ENCODE measurements at places on chromosomes 7 and 10. TPM values are rescaled to one million over a fixed set of nuclear protein-coding genes. Genes with fewer than 3 reads are reported as not detected.

PDGFA gene
- total RNA-seq: 2.5 TPM

PVRIG gene
- total RNA-seq: not detected

MOGAT3 gene
- not detected for total RNA-seq

LIPJ gene
- total RNA-seq: not detected

SMKR1 gene
- total RNA-seq: not detected

GALNT17 gene
- total RNA-seq: not detected
